ENCODE measurements at places on chromosomes 5 and 9.

DNA sequence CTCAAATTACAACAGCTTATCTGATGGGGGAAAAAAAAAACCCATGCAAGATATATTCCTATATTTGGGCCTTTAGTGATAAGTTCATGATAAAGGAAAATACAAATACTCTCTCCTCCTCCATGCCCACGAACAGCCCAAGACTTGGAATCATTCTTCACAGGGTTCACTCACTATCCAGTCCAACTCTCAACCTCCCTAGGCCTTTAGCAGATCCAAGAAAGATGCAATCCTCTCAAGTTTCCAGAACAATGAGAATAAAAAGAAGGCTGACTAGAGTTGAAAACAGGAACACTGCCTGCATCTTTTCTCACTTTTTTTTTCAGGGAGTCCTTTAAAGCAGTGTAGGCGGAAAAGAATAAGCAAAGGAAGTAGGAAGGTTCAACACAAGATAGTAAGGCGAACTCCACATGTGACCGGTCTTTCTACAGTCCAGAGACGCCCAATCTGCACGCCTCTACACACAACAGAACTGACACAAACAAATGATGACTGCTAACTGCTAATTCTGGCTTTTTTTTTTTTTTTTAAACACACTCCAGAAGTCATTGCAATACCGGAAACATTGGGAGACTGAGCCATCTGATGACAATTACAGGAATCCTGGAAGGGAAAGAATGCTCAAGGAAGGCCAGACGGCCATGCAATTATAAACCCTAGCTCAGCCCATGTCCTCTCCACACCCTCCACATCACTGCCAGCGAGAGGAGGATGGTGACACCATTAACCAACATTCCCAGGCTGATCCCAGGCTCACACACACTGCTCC lies 75.4 kb downstream of the BNC2 start:
- DNase-seq: no peak

GRCh38 chr5:62640446-62640845 lies 61.8 kb downstream of the LRRC70 start:
- no peak for DNase-seq

GRCh38 chr5:43313035-43313853 lies at the start of gene HMGCS1:
HMGCS1 (minus strand) TSS chr5:43313412; CDS start chr5:43298965, 14,447 bp downstream.
- DNase-seq: peak; percentile 97

DNA sequence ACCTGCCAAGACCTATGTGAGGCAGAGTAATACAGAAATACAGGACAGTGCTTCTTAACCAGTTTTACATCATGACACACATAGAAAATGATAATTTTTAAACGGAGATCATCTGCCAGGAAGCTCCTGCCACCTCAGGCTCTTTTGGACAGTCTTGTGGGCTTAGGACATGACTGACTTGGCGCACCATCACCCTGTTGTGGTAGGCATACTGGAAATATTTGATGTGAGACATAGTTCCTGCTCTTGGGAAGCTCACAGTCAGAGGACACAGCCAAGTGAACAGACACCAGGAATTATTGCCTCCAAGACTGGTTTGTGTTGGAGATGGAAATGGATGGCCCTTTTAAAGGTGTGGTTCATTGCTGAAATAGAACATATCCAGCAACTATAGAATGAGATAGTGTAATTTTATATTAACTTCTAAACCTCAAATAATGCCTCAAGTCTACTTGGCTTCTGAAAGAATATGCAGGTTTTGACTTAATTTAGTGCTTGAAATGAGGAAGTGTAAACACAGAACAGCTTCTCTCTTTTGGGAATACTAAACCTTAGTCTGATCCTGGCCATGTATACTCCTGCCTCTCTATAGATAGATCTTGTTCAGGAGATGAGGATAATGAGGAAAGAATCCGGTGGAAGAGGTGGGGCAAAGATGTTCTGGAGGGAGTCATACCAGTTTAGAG lies 19.7 kb downstream of the CPEB4 start:
- no peak for DNase-seq

DNA sequence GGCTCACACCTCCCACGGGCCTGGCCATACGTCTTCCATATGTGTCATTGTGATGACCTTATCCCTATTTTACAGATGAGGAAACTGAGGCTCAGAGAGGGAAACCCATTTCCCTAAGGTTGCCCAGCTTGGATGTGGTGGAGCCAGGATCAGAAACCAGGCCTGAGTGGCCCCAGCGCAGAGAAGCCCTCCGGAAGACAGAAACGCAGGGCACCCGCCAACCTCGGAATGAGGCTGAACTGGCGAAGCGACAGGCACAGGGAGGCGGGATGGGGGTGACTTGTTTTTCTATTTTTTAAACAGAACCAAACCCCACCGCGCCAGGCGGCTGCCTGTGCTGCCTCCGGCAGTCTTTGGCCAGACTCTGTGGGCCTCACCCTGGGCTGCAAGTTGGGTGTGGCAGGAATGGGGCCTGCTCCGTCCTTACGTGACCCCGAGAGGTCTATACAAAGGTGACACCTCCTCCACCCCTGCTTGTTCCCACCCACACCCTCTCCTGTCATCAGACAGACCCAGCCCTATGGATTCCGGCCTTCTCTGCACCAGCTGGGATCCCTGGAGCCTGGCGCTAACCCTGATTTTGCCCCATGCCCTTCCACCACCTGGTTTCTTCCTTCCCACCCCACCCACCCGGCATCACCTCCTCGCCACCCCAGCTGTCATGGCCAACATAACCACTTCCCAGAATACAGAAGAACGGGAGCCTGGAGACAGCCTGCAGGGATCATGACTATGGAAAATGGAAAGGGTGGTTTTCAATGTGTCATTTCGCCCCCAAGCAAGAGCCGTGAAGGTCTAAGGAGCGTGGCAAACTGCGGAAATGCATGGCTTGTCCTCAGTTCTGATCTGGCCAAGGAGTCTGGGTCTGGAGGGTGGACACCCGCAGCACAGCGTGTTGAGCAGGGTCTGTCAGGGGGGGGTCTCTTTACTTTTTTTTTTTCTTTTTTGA lies 23.6 kb downstream of the PLPP7 start:
- no peak for DNase-seq

DNA sequence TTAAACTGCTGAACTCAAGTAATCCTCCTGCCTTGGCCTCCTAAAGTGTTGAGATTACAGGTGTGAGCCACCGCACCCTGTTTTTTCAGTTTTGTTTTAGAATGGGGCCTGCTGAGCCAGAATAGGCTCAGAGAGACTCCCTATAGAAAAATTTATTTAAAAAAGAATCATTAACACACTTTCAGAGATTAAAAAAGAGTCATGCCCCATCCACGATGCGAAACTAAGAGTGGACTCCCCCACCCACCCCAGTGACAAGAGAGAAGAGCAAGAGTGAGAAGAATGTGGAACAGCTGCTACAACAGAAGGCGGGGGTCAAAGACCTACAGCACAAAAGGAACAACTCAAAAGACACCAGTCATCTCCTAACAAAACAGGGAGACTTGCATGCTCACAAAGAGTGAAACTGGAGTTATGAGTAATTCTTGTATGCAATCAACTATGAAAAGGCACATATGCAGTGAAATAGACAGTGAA lies 47.2 kb downstream of the GLDC start:
- DNase-seq: no peak

GRCh38 chr9:107945961-107946360 lies 456.4 kb upstream of the KLF4 start:
- no peak for DNase-seq

GRCh38 chr5:22473886-22474285 lies 379.3 kb downstream of the CDH12 start:
- no peak for DNase-seq

DNA sequence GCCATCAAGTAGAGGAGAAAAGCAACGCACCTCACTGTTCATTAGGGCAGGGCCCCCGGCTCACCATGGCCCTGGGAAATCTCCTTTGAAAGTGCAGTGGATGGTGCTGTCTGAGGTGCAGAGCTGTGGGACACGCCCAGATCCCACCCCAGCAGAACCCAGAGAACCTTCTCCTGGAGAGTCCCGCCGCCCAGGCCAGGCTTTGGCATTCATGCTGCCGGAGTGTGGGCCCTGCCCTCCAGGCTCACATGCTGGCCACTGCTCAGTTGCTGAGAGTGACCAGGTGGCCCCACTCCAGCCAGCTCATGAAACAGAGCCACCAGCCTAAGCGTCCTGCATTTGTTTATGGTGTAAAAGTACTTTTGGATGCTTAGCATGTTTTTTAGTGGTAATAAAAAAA lies 23.8 kb upstream of the LRRC14B start:
- DNase-seq: no peak

- no peak for DNase-seq
Measured at GRCh38 chr5:64939772-64940510, 171.2 kb downstream of the CWC27 start.

GRCh38 chr9:122356627-122357026 lies 14.2 kb upstream of the PTGS1 start:
- no peak for DNase-seq

DNA sequence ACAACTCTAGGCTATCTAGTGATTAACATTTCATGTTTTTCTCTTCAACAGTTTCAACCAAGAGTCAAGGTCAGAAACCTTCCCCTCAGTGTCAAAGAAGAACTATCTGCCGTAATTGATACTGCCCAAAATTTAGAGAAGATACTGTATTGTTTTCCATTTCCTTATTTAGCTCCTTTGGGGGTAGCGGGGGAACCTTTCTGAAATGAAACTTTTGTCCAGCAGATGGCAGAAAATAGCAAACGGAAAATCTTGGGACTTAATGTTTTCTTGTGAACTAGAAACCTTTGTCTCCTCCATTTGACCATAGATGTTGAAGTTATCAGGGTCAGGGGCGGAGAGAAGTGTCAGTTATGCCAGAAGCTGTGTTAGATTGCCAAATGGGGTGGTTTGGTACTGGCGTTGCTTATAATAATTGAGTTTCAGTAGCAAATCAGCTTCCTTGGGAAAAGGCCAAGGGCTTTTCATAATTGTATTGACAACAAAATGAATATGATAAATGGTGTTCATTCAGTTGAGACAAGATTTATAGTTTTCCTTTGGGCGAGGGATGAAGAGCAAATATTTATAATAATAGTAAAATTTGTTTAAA lies 101.7 kb upstream of the TLX3 start:
- DNase-seq: no peak

- no peak for DNase-seq
Measured at GRCh38 chr5:24059006-24059405, 551.6 kb downstream of the PRDM9 start.

DNA sequence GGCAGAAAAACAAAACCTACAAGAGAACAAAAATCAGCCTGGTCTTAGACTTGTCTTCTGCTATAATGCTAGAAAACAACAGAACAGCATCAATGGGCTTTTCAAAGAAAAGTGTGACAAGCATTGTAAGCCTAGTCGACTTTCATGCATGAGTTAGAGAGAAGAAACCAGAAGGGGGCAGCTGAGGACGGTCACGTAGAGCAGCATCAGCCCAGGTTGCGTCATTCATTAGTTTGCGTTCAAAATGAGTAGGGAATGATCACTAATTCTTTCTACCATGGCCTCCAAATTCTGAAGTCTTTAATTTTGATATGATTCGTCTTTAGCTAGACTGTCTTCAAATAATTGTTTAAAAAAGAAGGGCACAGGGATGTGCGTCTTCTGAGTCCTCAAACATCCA lies 4.7 kb upstream of the ISCA1 start:
- no peak for DNase-seq

- no peak for DNase-seq
Measured at GRCh38 chr5:132058646-132059042, 1.8 kb upstream of the IL3 start.

DNA sequence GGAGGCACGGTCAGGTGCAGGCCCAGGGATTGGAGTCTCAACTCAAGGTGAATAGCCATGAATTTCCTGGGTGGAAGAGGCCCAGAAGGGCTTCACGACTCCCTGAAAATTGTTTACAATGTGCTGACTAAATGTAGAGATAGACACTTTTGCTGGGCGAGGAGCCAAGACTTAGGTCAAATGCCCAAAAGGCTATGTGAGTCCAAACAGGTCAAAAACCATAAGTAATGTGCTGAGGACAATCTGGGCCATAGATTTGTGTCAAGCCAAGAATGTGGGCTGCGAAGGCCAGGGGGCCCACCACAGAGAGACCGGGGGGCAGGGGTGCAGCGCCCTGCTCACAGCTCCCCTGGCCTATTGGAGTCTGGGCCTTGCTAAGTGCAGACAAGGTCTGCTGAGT lies 197.8 kb downstream of the HSPA4 start:
- DNase-seq: no peak

DNA sequence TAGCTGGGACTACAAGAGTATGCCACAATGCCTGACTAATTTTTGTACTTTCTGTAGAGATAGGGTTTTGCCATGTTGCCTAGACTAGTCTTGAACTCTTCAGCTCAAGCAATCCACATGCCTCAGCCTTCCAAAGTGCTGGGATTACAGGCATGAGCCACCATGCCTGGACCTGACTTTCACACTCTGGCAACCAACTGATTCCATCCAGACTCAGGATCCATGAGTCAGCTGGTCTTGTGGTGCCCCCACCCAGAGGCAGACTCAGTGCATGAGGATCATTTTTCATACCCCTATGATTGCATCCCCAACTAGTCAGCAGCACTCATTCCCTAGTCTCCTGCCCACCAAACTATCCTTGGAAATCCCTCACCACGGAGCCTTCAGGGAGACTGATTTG lies 375.9 kb downstream of the ANXA1 start:
- DNase-seq: no peak

- no peak for DNase-seq
Measured at GRCh38 chr5:154273028-154273617, 82.6 kb downstream of the GALNT10 start.

Data from T follicular helper cell (primary cell).